Myocyte (in vitro differentiated cells): ENCODE measurements at places on chromosomes 2 and 18.

DNA sequence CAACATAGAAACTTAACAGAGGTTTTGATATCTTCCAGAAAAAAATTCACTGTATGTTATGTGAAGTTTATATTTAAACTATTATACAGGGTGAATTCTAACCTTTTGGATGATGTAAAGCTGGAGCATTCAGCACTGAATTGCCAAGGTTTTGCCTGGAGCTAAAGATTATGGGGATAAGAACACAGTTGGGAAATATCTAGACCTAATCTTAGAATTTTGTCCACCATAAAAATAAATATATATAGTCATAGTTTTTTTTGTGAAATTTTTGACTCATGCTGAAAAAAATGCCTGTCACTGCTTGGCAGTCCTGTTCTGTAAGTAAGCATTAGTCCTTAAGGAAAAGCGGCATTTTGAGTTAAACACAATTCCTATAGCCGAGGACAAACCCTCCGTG lies 339.3 kb upstream of the TMEFF2 start:
- DNase-seq, result no peak

DNA sequence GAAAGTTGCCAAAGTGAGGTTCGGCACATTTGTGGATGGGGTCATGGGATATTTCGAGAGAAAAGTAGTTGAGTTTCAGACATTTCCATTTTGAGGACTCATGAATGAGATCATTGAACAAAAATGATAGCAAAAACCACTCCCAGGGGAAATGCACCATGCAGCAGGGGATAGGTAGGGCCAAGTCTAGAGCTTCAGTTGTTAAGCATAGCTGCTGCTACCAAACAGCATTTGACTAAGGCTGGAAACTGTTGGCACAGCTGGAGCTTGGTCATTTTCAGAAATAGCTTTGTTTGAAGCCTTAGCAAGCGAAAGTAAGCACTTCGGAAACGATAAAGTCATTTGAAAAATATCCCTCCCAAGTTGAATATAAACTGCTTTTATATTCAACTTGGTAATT lies 431.8 kb downstream of the SOCS6 start:
- no peak for DNase-seq

DNA sequence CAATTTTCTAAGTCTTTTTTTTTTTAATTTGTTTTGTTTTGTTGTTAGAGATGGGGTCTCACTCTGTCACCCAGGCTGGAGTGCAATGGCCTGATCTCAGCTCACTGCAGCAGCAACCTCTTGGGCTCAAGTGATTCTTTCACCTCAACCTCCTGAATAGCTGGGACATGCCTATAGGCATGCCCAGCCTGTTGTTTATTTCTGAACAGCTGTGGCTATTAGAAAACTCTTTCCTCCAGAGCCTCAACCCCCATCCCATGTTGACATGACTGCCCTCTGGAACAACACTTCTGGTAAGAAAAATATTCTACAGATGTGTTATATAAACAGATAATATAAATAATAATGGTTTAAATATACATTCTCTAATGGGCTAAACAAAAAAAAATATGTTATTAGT lies 44.4 kb upstream of the TWSG1 start:
- DNase-seq, result peak; percentile 63

- DNase-seq, result peak; percentile 70
These were observed 14.5 kb downstream of the IL1R2 start for GRCh38 chr2:102005989-102006885.

DNA sequence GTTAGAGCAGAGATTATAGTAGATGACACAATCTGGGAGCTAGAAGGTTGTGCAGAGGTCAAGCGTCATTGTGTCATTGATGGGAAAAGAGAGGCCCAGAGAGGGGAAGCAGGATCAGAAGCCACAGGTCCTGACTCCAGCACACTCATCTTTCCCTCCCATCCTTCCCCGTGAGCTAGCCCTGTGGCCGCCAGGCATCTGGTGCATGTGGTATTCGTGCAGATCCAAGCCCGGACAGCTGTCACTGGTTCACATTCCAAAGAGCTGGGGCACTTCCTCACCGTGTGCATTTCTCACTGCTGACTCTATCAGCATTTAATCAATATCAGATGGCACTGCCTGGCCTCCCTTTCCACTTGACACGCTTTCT lies 94.1 kb upstream of the THOC1 start:
- DNase-seq, result peak; percentile 99

- no peak for DNase-seq
These were observed 179.8 kb downstream of the LTBP1 start for GRCh38 chr2:33126552-33126951.

DNA sequence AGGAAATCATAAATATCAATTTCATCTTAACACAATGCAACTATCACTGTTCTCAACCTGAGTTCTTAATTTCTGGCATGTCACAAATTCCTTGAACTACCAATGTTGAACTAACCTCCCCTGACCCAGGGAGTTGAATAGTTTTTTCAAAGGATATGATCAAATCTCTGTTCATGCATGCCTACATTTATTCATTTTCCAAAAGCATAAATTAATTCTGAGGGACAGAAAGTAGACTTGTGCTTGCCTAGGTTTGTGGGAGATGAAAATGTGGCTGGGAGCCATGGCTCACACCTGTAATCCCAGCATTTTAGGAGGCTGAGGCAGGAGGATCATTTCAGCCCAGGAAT lies 175.7 kb downstream of the TGIF1 start:
- peak; percentile 2 for DNase-seq

GRCh38 chr2:105873281-105873680 lies 128.6 kb downstream of the NCK2 start:
- no peak for DNase-seq

GRCh38 chr2:71379086-71379485 lies 47.5 kb downstream of the ZNF638 start:
- DNase-seq, result peak; percentile 60

DNA sequence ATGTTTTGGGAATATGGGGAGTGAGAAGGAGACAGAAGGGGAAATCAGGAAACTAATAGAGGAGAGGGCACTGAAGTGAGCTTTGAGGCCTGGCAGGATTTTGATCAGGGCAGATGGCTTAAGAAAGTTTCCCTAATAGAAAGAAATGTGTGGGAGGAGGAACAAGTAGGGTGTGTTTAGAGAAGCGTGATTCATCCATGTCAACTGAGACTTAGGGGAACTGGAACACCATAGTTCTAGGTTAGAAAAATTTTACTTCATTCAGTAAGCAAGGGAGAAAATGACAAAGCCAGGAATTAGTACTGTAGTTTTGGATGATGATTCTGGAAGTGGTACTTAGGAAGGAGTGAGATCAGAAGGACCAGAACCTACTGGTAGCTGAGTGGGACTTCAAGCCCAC lies 296.0 kb downstream of the PLCL1 start:
- no peak for DNase-seq

DNA sequence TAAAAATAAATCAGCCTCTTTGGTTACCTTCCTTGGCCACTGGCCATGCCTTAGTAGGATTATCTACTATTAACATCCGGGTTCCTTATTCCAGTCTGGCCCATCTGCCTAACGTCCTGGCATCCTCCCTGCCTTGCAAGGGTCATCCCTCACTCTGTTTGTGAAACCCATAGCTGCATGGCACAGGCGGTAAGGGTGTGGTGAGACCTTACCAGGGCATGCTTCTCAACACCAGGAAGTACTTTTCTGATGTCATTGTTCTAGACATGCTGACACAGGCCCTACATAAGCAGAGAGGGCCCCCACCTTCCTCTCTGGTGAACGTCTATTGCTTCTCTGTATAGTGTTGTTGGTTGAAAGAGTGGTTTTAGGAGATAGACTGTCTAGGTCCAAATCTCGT lies 296.8 kb upstream of the SPRED2 start:
- no peak for DNase-seq

DNA sequence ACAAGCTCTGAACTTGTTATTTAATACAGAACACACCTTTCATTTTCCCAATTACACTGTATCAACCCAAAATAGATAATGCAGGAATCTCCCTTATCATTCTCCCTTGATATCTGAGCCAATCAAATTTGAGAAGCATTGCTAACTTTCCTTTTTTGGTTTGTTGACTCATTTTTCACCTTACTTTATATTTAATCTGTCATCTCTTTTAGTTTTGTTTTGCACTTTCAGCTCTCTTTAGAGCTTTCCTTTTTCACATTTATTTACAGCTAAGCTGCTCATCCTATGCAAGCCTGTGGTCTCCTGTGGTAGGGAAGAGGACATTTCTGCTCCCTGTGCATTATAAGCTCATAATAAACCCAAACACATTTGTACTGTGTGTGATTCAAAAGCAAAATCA lies 50.1 kb downstream of the ITGAV start:
- DNase-seq, result no peak

- peak; percentile 39 for DNase-seq
These were observed 57.3 kb upstream of the KLF7 start for GRCh38 chr2:207223051-207223450.

- no peak for DNase-seq
These were observed 250.7 kb upstream of the LINC00305 start for GRCh38 chr18:64399566-64399965.

DNA sequence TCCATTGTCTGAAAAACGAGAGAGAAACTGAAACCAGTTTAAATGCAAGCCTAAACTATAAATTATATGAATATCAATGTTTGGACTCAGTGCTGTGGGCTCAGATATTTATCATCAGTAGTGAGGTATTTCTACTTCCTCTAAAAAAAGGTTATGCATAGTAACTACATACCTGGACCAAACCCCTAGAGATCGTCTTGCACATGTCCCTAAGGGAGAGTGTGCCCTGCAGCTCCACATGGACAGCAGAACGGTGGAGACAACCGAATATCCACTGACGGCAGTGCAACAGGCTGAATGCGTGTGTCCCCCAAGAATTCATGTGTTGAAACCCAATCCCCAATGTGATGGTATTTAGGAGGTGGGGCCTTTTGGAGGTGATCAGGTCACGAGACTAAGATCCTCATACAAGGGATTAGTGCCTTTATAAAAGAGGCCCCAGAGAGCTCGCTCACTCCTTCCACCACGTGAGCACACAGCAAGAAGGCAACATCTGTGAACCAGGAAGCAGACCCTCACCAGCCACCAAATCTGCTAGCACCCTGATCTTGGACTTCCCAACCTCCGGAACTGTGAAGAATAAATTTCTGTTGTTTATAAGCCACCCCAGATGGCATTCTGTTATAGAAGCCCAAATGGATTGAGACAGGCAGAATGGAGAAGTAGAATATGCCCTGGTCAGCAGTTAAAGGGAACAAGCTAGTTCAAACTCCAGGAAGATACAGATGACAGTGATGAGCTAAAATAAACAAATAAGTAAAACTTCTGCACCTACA lies 208.4 kb downstream of the ANAPC1 start:
- DNase-seq, result no peak

- no peak for DNase-seq
These were observed 15.6 kb downstream of the CHMP1B start for GRCh38 chr18:11866764-11867163.

GRCh38 chr2:109009920-109010610 lies 21.0 kb upstream of the EDAR start:
- no peak for DNase-seq

- no peak for DNase-seq
These were observed 42.5 kb downstream of the ZEB2 start for GRCh38 chr2:144477281-144477956.

DNA sequence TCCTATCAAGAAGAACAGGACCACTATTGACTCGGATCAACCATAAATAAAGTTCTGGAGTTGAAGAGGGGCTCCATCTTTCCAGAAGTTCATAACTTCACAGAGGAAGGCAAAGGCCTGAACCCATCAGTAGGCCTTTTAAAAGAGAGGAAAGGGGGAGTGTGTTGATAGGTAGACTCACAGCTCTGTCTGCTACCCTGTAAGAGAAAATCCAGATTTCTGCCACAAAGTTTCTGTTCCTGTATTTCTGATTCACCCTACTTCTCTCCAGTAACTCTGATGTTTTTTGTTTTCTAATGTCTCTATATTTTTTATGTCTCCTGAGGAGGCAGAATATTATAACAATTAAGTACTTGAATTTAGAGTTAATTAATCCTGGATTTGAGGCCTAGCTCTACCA lies 564.0 kb downstream of the TNS1 start:
- DNase-seq, result no peak

DNA sequence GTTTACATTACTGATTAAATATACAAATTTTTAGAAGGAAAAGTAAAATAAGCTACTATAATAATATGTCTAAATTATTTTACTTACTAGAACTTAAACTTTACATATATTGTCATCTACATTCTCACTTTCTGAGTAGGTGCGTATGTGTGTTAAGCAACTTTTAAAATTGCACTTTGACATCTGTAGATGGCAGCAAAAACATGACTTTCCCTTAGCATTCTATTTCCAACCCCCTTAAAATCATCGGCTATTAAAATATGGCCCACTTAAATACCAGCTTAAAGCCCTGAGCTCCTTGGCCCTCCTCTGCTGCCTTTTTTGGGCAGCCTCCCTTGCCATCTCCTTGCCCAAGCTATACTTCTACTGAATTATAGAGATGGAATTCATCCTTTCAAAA lies 78.0 kb downstream of the UPP2 start:
- DNase-seq, result peak; percentile 22

GRCh38 chr2:18396329-18397010 lies 164.0 kb downstream of the RDH14 start:
- no peak for DNase-seq

DNA sequence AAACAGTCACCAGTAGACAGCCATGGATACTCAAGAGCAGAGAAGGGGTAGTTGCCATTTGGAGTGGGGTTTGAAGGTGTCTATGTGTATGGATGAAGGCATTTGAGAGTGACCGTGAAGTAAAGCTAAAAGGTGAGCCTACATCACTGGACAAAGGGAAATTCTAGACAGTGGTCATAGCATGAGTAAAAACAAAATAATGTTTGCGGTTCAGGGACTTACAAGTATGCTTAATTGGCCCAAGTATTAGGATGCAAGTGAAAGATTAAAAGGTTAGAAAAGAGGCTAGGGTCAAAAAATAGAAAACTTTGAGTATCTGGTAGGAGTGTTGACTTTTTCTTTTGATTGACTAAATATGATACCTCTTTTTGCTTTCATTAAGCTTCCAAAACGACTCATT lies 238.1 kb upstream of the SLC8A1 start:
- DNase-seq, result no peak
